Melanocyte of skin (primary cell): ENCODE measurements at places on chromosomes 11 and 22. TPM values are rescaled to one million over a fixed set of nuclear protein-coding genes. Genes with fewer than 3 reads are reported as not detected.

Gene CELF1
- total RNA-seq, result 67.1 and 98.1 TPM in 2 replicates

Gene MRPL48
- total RNA-seq, result 18.9 and 24.0 TPM in 2 replicates

Gene PKNOX2
- 7.6 and 11.3 TPM in 2 replicates for total RNA-seq

Gene IL10RA
- not detected in 2 replicates for total RNA-seq

Gene SERPIND1
- not detected in 2 replicates for total RNA-seq

Gene TEF
- 2.5 and 3.0 TPM in 2 replicates for total RNA-seq

Gene TESMIN
- 1.1 and 2.0 TPM in 2 replicates for total RNA-seq

Gene APOBEC3F
- 4.0 and 8.0 TPM in 2 replicates for total RNA-seq

Gene PIK3IP1
- 3.0 and 4.3 TPM in 2 replicates for total RNA-seq

Gene SCGB1D2
- total RNA-seq, result not detected in 2 replicates

Gene TRIM22
- total RNA-seq, result 67.2 and 188 TPM in 2 replicates

Gene MMP8
- total RNA-seq, result 22.7 and 37.3 TPM in 2 replicates

Gene GPHA2
- total RNA-seq, result not detected in 2 replicates

Gene PGA4
- not detected in 2 replicates for total RNA-seq

Gene USP2
- 0.31 and 0.33 TPM in 2 replicates for total RNA-seq

Gene PDE3B
- 21.3 and 31.5 TPM in 2 replicates for total RNA-seq

Gene DDI1
- total RNA-seq, result not detected in 2 replicates

Gene UBQLN3
- total RNA-seq, result under 0.01 TPM in 1 of 2 replicates, not detected in the other

Gene SLC6A5
- not detected in 2 replicates for total RNA-seq

Gene MMP1
- 2.0 and 114 TPM in 2 replicates for total RNA-seq

Gene MYH9
- 210 and 218 TPM in 2 replicates for total RNA-seq

Gene RNF215
- 5.7 and 8.3 TPM in 2 replicates for total RNA-seq

Gene KCNC1
- not detected in 2 replicates for total RNA-seq

Gene INS
- total RNA-seq, result not detected in 2 replicates

Gene RASGRP2
- 0.15 TPM in 1 of 2 replicates, not detected in the other for total RNA-seq
